ENCODE measurements at places on chromosomes 11 and 22.

- DNase-seq = no peak
Measured at GRCh38 chr11:122258446-122259194, 142.6 kb upstream of the BLID start.

DNA sequence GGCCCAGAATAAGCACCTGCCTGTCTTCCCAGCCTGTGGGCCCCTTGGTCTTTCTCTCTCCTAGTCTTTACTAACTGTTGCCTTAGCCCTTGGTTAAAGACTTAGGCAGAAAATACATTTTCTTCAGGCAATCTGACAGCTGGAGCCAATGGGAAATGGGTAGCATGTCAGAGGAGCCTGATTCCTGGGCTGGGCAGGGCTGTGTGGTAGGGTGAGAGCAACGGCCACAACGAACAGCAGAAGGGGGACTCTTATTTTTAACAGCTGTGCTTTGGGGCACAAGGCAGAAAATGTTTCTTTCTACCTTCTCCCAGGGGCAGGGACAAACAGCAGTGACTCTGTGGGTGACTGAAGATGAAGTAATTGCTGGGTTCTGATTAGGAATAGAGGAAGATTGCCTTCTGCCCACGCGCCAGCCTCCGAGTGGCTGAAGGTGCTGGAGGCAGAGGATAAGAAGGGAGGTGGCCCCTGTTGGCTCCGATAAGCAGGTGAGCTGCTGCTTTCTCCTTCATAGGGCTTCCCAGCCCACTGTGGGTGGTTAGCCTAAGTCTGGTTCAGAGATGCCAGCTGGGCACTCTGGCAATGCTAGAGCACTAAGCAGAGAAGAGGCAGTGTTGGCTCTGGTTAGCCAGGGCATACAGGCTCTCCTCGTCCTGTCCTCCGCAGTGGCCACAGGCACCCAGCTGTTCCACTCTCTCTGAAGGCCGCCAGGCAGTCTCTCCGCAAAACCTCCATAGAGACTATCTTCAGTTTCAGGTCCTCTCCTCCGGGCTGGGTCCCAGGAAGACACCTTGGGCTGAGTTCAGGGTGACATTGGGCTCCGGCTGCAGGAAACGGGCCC, 1.5 kb downstream of the YPEL4 start:
- DNase-seq = peak; percentile 61

DNA sequence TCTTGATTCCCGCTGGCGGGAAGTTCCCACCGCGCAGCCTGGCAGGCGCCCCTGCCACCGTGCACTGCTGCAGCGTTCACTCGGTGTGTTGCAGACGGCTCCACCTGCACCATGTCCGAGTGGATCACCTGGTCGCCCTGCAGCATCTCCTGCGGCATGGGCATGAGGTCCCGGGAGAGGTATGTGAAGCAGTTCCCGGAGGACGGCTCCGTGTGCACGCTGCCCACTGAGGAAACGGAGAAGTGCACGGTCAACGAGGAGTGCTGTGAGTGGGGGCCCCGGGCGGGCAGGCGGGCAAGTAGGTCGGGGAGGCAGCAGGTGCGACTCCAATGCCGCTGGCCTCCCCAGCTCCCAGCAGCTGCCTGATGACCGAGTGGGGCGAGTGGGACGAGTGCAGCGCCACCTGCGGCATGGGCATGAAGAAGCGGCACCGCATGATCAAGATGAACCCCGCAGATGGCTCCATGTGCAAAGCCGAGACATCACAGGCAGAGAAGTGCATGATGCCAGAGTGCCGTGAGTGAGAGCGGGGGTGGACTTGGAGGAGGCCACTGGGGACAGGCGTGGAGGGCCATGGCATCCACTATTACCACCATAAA, 99.7 kb downstream of the RRAS2 start:
- no peak for DNase-seq

GRCh38 chr11:68258363-68258765, 13.4 kb downstream of the C11orf24 start:
- DNase-seq = no peak

GRCh38 chr11:2094354-2095197, 44.6 kb downstream of the IGF2 start:
- DNase-seq = no peak

GRCh38 chr11:128375961-128376360, 211.4 kb downstream of the ETS1 start:
- no peak for DNase-seq

DNA sequence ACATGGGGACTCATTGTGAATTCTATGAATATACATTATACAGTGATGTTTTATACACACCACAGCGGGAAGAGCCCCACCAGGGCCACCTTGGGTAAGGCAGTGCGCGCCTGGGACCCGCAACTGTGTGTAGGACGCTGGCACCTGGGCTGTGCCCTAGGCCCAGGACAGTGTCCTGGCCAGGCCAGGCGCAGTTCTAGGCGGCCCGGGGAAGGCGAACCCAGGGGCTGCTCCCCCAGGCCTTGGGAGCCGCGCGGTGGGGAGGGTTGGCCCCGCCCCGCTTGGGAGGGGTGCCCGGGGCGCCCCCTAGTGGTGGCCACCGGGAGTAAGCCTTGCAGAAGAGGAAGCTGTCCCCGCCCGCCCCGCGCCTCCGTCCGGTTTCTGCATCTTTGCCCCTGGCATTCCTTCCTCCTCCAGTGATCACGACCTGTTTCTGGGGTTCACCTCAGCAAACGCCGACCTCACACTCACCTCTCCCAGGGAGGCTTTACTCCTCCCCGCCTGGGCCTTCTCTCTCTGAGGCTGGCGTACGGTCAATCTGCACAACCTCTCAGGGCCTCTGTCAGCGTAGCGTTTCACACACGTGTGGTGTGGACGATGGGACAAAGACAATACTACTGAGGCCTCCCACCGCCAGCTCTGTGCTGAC, 9.5 kb upstream of the EHD1 start:
- DNase-seq = peak; percentile 88

DNA sequence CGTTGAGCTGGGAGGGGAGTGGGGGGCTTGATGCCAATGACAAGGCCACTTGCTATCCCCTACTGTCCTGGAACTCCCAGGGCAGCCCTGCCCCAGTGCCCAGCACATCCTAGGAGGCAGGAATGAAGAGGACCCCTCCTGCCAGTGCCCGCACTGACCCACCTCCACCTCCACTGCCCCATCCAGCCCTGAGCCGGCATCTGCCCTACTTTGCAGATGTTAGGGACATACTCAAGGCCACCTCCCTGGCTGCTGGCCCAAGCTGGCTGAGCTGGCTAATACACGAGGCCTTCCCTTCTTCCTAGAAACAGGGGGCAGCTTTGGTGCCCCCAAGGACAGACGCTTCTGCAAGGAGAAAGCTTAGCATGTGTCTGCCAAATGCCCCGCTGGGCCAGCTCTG, 10.8 kb downstream of the DHCR7 start:
- DNase-seq = no peak

- no peak for DNase-seq
Measured at GRCh38 chr11:4495487-4495886, 13.0 kb downstream of the OR52K1 start.

GRCh38 chr11:16923987-16924386, 90.2 kb downstream of the PLEKHA7 start:
- DNase-seq = no peak

- DNase-seq = no peak
Measured at GRCh38 chr11:3808861-3809623, 682 bp downstream of the PGAP2 start.

DNA sequence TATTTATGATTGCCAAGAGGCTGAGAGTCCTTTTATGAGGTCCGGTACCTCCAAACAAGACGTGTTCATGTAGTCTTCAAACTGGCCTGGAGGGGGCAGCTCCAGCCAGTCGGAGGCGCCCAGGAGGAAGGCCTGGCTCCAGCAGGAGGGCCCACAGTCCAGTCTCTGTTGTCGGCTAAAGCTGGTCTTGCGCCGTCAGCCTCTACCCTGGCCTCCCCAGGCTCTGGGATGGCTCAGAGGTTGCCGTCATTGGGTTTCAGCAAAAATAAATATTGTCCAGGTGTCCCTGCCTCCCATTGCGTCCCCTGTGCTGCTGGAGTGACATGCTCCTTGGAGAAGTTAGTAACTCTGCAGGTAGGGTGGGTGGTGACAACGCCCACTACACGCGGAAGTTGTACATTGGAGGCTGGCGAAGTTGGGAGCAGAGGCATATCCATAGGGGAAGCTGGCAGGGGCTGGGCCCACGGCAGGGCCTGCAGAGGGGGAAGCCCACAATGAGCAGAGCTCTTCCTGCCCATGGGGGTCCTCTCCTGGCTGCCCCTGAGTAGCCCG, 1.0 kb upstream of the SLC25A1 start:
- no peak for DNase-seq

DNA sequence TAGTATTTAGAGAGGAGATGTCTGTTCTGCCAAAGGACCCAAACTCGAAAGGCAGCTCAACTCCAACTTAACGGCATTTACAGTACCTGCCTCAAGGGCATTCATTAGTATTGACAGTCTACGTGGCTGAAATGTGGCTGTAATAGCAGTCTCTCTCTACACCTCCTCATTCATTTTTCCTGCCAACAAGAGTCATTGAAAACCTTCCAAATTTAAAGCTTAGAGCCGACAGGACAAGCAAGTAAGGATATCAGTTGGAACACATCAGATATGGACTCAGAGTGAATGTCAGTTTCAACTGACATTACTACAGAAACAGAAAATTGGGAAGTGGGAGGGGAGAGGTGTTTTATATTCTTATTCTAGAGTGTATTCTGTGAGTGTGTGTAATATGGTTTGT, 253.1 kb downstream of the CADM1 start:
- DNase-seq = no peak

DNA sequence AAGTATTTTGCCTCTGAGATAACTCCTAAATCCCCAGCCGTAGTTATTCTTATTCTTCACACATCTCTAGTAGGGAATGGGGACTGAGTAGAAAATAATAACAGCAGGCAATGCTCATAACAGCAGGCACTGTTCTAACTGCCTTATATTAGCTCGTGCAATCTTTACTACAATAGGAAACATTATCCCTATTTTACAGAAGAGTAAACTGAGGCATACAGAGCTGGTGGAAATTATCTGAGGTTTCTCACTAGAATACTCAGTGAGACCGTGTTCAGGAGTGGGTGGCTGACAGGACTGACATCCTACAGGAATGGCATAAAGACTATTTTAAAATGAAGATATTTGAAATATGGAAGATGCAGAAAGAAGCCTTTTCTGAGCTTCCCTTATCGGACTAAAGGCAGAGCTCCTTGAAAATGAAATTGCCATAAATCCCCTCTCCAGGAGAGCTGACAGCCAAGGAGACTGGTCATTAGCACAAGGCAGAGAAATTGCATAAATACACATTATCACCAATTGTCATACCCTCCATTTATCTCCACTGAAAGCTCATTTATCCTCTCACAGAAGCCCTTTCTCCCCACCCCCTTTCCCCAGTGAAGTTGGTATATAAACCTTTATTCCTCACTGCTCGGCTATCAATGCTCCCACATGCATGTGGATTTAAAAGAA, 93.9 kb downstream of the RASSF10 start:
- DNase-seq = no peak

DNA sequence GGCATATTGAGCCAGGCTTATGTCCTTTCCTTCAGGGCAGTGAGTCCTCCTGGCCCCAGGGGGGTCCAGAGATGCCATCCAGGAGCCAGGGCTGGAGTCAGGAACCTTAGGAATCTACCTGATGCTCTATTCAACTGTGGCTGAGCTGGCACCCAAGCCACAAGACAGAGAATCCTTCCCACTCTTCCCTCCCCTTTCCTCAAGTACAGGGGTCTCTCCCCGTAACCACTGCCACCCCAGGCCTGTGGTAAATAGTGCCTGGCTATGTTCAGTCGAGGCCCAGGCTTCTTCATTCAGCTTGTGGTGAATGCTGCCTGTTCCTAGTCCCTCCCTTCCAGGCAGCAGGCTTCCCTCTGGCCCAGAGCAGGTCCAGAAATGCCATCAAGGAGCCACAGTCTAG, 45.5 kb upstream of the THY1 start:
- DNase-seq = no peak

GRCh38 chr22:22753526-22754267, 109.3 kb downstream of the GGTLC2 start:
- no peak for DNase-seq

Data from right kidney (tissue), 9 donors.